Smooth muscle cell of bladder (primary cell): ENCODE measurements at places on chromosomes 2 and 18. TPM values are rescaled to one million over a fixed set of nuclear protein-coding genes. Genes with fewer than 3 reads are reported as not detected.

Gene POTEI
- total RNA-seq: under 0.01 TPM in 1 of 2 replicates, not detected in the other

Gene STON1
- 27.3 and 48.2 TPM in 2 replicates for total RNA-seq

Gene KIF5C
- total RNA-seq: under 0.01 and 0.09 TPM in 2 replicates

Gene SCYGR4
- 0.09 TPM in 1 of 2 replicates, not detected in the other for total RNA-seq

Gene ZNF519
- 1.7 and 2.1 TPM in 2 replicates for total RNA-seq

Gene RAMP1
- total RNA-seq: 10.1 and 10.5 TPM in 2 replicates

Gene MDH1B
- 1.4 and 2.0 TPM in 2 replicates for total RNA-seq

Gene DSG2
- 2.3 and 23.3 TPM in 2 replicates for total RNA-seq

Gene GCG
- 0.14 TPM in 1 of 2 replicates, not detected in the other for total RNA-seq

Gene SERPINB12
- total RNA-seq: not detected in 2 replicates

Gene MBD5
- total RNA-seq: 15.1 and 19.3 TPM in 2 replicates

Gene COL4A4
- total RNA-seq: 0.14 and 0.65 TPM in 2 replicates

Gene ASAP2
- 15.1 and 16.9 TPM in 2 replicates for total RNA-seq

Gene MTA3
- 25.4 and 26.5 TPM in 2 replicates for total RNA-seq

Gene LYG2
- not detected in 2 replicates for total RNA-seq

Gene DQX1
- total RNA-seq: under 0.01 TPM in 1 of 2 replicates, not detected in the other

Gene C2orf80
- not detected in 2 replicates for total RNA-seq

Gene GNLY
- not detected in 2 replicates for total RNA-seq

Gene C1QL2
- not detected in 2 replicates for total RNA-seq

Gene MALL
- total RNA-seq: 2.6 and 11.3 TPM in 2 replicates

Gene TUBA3D
- not detected in 2 replicates for total RNA-seq

Gene TDRD15
- total RNA-seq: not detected in 2 replicates

Gene TMEM182
- 1.6 and 3.3 TPM in 2 replicates for total RNA-seq

Gene OTOF
- total RNA-seq: under 0.01 and 0.14 TPM in 2 replicates

Gene SCN3A
- total RNA-seq: 1.00 and 3.1 TPM in 2 replicates

Gene CYTIP
- 0.28 TPM in 1 of 2 replicates, not detected in the other for total RNA-seq

Gene GPN1
- total RNA-seq: 22.6 and 26.2 TPM in 2 replicates

Gene POMC
- total RNA-seq: 0.57 and 2.8 TPM in 2 replicates

Gene G6PC2
- total RNA-seq: not detected in 2 replicates

Gene GAL3ST2
- 0.18 TPM in 1 of 2 replicates, not detected in the other for total RNA-seq

Gene IGFBP5
- total RNA-seq: 928 and 1,359 TPM in 2 replicates

Gene GIGYF2
- total RNA-seq: 43.9 and 55.8 TPM in 2 replicates

Gene SAG
- total RNA-seq: not detected in 2 replicates

Gene MC2R
- not detected in 2 replicates for total RNA-seq

Gene CMPK2
- total RNA-seq: 0.37 and 0.43 TPM in 2 replicates

Gene RNF125
- total RNA-seq: 0.28 TPM in 2 replicates

Gene SCN7A
- 0.09 and 0.14 TPM in 2 replicates for total RNA-seq

Gene LDLRAD4
- 0.71 and 3.1 TPM in 2 replicates for total RNA-seq

Gene SPEG
- total RNA-seq: 3.7 and 9.8 TPM in 2 replicates

Gene CRYGD
- not detected in 2 replicates for total RNA-seq

Gene HRH4
- under 0.01 and 0.18 TPM in 2 replicates for total RNA-seq
